ENCODE measurements at places on chromosomes 3 and 15.

DNA sequence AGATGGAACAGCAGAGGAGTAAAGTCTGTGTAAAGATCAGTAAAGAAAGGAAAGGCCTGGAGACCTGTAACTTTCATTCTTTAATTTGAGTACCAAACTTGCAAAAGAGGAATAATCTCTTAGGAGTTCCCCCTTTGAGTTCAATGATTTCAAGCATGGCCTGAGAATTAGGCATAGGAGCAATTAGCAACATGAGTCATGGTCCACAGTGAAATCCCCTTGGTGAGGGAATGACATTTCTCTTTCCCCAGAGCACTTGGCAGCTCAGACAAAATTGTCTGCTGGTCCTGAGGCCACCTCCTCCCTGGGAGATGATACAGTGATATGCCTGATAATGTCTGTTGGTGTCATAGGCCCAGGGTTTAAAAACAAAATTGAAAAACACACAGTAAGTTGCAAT, 81.4 kb upstream of the CRBN start:
- DNase-seq = no peak

GRCh38 chr3:127135241-127136023, 57.5 kb upstream of the PRR23E start:
- peak; percentile 58 for DNase-seq

DNA sequence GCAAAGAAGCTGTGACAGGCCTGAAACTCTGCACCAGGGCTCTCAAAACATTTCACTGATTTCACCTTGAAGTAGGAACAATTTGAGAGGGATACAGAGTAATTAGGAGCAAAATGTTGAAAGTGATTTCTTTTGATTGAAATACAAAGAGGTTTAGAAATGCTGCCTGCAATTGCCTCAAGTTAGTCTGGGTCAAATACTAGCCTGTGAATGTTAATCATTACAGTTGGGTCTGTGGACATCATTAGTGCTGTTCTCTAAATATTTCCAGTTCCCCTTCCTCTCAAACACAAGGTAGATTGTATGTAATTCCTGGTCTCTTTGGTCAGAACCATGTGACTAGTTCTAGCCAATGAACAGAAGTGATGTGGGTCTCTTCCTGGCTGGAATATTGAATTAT, 152.3 kb upstream of the TSC22D2 start:
- no peak for DNase-seq

GRCh38 chr3:61966200-61966599, 404.8 kb downstream of the PTPRG start:
- DNase-seq = no peak

DNA sequence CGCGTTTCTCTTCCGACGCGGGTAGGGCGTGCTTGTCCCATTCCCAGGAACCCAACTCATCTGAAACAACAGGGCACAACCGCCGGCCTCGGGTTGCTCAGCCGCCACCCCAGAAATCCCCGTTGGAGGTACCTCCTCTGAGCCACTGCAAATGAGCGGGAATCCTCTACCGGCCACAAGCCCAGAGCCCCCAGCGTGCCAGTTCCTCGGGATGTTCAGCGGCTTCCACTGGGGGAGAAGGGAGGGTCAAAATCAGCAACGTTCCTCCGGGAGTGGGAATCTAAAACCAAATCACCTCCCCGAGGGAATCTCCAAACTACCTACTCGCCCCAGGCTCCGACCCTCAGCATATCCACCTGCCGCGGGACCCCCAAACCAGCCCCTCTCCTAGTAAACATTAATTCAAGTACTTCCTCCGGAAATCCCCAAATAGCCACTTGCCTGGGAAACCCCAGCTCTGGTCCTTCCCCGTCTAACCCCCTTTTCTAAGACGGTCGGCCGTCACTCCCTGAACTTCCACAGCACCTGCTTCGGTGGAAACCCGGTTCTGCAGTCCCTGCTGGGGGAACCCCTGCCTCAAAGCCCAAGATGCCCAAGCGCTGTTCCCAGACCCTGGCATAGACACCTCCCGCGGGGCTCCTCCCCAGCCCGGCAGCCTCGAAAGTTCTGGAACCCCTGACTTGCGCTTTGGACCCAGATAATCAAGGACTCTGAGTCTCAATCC, 887 bp downstream of the OXTR start:
- no peak for DNase-seq

DNA sequence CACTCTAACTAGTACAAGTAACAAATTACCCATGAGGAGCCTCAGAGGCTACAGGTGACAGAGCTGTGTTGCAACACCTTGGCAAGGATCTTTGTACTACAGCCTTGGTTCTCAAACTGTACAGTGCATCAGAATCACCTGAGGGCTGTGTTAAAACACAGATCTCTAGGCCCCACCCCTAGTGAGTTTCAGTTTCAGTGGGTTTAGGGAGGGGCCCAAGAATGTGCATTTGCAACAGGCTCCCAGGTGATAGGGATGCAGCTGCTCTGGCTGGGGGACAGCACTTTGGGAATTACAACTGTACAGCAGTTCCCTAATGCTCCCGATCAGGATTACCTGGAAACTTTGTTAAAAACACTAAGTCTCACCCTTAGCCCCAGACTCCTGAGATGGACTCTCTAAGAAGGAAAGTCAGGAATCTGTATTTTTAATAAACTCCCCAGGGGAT, 66.1 kb upstream of the NR2F2 start:
- no peak for DNase-seq

DNA sequence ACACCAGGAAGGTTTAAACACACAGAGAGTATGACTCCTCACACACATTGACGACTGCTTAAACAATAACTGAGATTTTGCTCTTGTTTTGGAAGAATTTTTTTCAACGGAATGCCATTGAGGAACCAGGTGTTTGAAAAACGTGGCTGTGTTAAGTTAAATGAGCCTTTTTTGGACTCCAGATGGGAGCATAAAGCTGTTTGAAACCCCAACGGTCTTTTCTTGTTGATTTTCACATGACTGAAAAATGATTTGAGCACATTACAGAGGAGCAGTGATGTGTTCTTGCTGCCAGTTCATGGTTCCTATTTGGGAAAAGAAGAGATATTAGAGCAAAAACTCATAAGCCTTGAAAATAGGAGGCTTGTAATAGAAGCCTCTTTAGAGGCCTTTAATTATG, 97.8 kb upstream of the SELENOK start:
- no peak for DNase-seq

DNA sequence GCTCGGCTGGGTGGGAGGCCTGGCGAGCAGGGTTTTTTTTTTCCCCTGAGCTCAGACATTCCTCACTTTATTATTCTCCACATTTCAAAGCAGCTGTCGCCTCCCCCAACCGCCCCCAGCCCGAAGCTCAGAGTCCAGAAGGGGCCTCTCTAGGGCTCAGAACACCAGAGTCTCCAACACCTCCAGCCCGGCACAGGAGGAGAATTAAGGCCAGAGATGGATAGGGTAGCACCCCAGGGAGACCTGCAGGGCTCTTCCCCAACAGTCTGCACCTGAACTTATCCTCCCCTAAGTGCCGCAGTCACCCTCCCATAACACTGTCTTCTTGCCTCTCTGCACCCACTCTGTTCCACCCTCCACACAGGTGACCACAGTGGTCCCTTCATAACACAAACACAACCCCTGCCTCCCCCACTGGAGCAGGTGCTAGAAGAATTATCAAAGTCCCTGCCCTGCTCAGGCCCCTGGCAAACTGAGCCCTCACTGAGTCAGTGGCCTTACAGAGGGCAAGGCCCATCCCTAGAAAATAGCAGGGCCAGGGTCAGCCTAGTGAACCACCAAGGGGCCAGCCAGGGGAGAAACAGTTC, 14.1 kb downstream of the MYL3 start:
- DNase-seq = peak; percentile 42

DNA sequence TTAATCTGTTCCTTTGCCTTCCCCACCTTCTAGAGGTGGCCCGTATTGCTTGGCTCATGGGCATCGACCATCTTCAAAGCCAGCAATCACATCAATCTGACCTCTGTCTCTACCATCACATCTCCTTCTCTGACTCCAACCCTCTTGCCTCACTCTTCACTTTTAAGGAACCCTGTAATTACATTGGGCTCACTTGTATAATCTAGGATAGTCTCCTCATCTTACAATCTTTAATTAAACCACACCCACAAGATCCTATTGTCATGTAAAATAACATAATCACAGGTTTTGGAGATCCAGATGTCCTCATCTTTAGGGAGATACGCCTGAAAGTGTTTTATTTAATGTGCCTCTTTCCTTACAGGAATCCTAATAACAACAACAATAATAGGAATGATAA, 234.5 kb downstream of the ERC2 start:
- DNase-seq = no peak

DNA sequence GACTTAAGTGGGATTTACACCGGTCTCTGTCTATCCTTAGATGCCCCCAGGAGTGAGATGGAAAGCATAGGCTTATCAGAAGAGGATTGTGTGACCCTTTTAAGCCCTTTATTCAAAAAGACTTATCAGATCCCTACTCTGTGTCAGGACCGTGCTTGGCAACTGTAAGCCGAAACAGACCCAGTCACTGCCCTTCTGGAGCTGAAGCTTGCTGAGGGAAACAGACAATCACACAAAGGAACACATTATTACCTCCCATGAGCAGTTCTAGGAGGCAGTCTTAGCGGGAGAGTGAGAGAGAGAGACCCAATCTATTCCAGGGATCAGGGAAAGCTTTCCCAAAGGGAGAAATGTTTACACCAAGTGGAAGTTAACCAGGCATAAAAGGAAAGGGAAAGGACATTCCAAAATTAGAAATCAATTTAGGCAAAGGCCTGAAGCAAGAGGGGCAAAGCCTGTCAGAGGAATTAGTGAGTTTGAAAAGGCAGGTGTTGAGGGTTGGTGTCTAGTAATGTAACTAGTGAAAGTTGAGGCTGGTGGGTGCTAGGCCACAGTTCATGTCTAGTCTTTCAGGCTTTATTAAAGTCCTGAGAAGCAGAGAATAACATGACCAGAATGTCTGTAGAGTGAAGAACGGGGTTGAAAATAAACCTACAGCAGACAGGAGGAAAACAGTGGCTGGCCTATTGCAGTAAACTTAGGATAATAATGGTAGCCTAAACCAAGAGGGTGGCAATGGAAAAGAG, 86.7 kb downstream of the THBS1 start:
- DNase-seq = no peak

GRCh38 chr3:31106912-31107311, 212.5 kb upstream of the GADL1 start:
- DNase-seq = no peak

DNA sequence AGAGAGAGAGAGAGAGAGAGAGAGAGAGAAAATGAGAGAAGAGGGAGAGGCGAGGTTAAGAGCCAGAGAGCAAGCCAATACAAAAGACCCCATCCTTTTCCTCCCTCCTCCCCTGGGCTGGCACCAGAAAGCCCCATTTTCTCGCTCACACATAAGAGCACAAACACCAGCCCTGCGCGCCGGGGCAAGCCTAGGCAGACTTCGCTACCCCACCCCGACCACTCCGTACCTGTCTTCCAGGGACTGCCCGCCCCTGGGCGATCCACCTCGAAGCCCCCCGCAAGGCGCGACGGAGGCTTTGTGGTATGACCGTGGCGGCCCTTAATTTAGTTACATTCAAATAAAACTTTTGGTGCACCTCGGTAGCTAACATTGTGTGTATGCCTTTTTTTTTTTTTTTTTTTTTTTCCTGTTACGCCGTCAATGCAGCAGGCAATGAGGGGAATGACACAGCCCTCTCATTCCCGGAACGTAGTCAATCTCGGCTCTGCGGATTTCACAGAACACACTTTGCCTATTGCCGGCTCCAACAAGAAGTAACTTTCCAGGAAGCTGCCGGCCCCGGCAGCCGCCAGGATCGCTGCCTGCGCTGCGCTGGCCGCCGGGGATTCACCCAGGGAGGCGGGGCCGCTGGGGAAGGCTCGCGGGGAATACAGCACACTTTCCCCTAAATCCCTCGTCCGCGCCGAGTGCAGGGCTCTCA, 7.7 kb downstream of the BCL6 start:
- peak; percentile 83 for DNase-seq

GRCh38 chr15:100255644-100256043, 86.1 kb downstream of the ADAMTS17 start:
- no peak for DNase-seq

GRCh38 chr3:9595877-9596276, 42.3 kb upstream of the LHFPL4 start:
- no peak for DNase-seq

GRCh38 chr3:63933459-63933858, 21.3 kb upstream of the SCAANT1 start:
- no peak for DNase-seq

GRCh38 chr15:40280260-40281056, 2.4 kb downstream of the ANKRD63 start:
- DNase-seq = no peak

- peak; percentile 61 for DNase-seq
These were observed 317.3 kb downstream of the FGF12 start for GRCh38 chr3:192409838-192410683.

DNA sequence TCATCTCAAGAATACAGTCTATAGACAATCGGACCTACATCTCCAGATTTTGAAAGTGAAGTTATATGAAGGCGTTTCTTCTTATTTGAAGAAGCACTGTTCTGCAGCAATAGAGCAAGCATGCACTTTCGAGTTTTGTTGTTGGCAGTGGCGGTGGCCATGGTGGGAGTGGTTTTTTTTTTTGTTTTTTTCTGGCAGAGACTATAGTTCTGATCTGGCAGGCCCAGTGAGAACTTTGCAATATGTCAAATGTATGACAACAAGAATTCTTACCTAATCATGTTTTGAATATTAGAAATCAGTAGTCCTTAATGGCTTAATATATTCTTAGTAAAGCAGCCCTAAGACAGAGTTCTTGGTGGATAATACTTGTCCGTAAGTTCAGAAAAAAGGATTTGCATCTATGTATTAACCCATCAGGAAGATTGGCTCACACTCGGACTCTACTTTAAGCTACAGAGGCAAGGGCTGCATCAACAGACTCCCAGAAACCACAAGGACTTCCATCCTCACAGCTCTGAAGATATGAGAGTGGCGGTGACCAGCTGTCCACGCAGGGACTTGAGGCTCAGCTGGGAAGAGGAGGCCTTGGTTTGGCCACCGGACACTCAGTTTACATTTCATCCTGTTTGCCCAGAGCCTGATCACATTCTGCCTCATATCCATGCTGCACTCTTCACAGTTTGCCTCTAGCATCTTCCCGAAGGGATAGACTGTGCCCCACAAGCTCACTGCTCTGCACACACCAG, 124.1 kb upstream of the THBS1 start:
- no peak for DNase-seq

DNA sequence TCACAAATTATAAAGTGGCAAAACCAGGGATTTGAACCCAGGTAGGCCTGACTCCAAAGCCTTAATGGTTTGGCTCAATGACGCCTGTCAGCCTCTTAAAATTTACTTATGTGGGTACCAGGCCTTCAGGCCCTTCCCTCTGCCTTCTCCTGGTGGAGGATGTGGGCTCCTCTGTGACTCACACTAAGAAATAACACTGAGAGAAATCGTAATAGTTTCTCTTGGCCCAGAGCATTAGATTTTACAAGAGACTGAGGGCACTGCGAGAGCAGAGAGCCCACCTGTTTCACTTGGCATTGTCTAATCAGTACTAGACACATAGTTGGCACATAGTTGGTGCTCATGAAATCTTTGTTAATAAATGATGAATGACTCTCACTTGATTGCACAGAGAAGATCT, 505.2 kb downstream of the SHQ1 start:
- DNase-seq = no peak

Measured in right forelimb (tissue), 1 donor.